Bronchial epithelial cell (primary cell): ENCODE measurements at places on chromosomes 11 and 22. TPM values are rescaled to one million over a fixed set of nuclear protein-coding genes. Genes with fewer than 3 reads are reported as not detected.
A peak's percentile ranks its signal among the peaks of the same experiment; 100 is the strongest.

Gene KRTAP5-8
- total RNA-seq = not detected in 2 replicates

- DNase-seq = no peak
Observed at GRCh38 chr11:15905366-15906104, 450.8 kb downstream of the SOX6 start.

DNA sequence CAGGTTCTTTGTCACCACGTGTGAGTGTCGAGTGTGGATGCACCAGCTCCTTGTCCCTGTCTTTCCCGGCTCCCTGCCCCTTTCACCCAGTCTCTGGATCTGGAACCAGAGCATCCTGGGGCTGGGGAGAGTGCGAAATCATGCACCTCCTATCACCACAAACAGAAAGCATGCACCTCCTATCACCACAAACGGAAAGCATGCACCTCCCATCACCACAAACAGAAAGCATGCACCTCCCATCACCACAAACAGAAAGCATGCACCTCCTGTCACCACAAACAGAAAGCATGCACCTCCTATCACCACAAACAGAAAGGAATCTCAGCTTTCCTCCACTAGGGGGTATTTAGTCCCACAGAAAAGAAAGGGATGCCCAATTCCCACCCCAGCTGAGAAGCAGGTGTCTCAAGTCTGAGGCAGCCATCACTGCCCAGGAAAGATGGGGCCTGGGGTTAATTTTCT, 5.9 kb upstream of the GLB1L3 start:
- no peak for DNase-seq

DNA sequence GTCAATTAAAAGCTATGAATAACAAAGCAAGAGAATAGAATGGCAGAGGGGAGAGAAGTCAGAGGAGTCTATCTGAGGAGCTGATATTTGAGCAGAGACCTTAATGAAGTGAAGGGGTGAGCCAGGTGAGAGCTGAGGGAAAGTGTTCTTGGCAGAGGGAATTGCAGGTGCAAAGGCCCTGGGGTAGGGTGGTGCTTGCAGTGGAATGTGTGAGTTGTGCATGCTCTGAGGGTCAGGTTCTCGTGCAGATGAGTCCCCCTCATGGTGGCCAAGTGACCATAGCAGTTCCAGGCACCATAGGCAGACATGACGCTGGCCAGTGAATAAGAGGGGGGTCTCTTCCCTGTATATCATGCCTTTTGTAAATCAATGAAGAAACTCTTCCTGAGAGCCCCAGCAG, 58.9 kb upstream of the ALX4 start:
- no peak for DNase-seq

GRCh38 chr11:70112017-70112434, 33.9 kb downstream of the ANO1 start:
- no peak for DNase-seq

- DNase-seq = peak; percentile 42
Observed at GRCh38 chr11:86814775-86815174, 14.4 kb downstream of the PRSS23 start.

- DNase-seq = no peak
Observed at GRCh38 chr11:122155765-122156527, 39.9 kb upstream of the BLID start.

Gene MIOX
- total RNA-seq = not detected in 2 replicates

Gene CEND1
- total RNA-seq = not detected in 2 replicates

DNA sequence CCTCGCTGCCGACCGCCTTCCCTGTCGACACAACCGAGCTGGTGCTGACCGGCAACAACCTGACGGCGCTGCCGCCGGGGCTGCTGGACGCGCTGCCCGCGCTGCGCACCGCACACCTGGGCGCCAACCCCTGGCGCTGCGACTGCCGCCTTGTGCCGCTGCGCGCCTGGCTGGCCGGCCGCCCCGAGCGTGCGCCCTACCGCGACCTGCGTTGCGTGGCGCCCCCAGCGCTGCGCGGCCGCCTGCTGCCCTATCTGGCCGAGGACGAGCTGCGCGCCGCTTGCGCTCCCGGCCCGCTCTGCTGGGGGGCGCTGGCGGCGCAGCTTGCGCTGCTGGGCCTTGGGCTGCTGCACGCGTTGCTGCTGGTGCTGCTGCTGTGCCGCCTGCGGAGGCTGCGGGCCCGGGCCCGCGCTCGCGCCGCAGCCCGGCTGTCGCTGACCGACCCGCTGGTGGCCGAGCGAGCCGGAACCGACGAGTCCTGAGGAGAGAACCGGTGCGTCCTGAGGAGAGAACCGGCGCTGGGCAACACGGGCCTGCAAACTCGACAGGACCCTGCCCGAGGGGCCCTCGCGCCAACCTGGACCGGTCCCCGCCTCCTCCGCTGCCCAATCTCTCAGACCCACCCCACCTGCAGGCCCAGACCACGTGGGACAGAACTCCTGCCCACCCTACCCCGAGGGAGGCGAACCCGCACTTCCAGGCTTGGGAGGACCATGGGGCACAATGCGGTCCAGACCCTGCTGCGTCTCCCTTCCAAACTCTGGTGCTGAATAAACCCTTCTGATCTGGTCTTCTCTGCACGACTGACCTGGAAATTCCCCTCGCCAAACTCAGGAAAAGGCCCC, 866 bp downstream of the GP1BB start:
- DNase-seq = no peak

DNA sequence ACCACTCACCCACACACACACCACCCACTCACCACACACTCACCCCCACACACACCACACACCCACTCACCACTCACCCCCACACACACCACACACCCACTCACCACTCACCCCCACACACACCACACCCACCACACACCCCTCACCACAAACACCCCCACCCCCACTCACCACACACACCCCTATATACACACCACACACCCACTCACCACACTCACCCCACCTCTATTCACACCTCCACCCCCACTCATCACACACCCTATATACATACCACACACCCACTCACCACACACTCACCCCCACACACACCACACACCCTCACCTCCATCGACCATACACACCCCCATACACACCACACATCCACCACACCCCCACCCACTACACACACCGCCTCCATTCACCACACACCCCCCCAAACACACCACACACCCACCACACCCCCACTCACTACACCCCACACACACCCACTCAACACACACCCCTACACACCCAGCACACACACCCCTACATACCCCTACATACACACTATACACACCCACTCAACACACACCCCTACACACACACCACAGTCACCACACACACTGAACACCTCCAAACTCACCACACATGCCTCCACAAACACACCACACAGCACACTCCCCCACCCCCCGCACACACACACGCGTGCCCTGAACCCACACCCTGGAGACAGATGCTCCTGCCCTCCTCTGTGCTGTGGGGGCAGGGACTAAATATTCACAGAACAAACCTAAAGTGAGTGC, 19.0 kb upstream of the TTLL12 start:
- no peak for DNase-seq
